ENCODE measurements at places on chromosomes 13 and 19.

DNA sequence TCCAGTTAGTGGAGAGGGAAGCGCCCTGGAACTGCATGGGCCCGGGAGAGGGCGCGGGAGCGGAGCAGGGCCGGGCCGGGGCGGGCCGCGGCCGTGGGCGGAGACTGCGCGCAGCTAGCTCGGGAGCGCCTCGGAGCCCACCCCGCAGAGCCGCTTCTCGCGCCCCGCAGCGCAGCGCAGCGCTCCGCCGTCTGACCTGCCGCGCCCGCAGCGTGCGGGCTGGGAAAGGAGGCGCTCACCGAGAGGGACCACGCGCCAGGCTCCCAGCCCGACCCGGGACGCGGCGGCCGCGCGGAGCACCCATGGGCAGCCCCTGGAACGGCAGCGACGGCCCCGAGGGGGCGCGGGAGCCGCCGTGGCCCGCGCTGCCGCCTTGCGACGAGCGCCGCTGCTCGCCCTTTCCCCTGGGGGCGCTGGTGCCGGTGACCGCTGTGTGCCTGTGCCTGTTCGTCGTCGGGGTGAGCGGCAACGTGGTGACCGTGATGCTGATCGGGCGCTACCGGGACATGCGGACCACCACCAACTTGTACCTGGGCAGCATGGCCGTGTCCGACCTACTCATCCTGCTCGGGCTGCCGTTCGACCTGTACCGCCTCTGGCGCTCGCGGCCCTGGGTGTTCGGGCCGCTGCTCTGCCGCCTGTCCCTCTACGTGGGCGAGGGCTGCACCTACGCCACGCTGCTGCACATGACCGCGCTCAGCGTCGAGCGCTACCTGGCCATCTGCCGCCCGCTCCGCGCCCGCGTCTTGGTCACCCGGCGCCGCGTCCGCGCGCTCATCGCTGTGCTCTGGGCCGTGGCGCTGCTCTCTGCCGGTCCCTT lies at the start of gene MLNR:
Gene MLNR (plus strand): TSS at position 303 of the 820 bp plus-strand sequence. CDS start 0 bp downstream, at position 303.
- no peak for DNase-seq

DNA sequence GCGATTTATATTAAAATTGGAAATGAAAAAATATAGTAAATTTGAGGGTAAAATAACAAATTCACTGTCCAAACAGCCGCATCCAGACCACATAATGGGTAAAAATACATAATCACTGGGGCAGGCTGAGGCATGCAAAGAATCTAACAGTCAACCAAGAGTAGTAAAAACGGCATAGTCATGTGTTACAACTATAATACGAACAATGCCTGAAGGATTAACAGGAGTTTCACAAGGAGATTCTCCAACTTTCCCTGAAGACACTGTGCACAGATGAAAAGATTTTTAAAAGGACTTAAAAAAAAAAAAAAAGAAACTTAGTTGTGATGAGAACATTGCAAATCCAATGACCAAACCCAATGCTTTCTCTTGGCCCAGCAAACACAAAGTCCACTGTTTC lies 20.4 kb upstream of the ATXN8OS start:
- DNase-seq = no peak

DNA sequence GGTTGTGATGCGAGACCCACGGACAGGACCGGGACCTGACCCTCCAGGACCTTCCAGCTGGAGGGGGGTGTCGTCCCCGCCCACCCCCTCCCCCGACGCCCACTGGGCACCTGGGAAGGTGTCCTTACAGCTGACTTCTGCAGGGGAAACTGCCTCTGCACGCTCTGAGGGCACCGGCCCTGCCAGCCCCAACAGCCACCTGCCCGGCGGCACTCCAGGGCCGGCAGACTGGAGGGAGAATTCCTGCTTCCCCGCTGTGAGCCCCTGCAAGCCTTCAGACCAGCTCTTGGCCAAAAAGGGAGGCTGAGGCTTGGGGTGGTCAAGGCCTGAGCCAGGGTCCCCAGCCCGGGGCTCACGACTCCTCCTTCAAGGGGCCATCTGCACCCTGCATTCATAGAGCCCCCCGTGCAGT lies 1.2 kb downstream of the CNN2 start:
- DNase-seq = no peak

- DNase-seq = no peak
These were observed 2.8 kb downstream of the NACC1 start for GRCh38 chr19:13120817-13121216.

DNA sequence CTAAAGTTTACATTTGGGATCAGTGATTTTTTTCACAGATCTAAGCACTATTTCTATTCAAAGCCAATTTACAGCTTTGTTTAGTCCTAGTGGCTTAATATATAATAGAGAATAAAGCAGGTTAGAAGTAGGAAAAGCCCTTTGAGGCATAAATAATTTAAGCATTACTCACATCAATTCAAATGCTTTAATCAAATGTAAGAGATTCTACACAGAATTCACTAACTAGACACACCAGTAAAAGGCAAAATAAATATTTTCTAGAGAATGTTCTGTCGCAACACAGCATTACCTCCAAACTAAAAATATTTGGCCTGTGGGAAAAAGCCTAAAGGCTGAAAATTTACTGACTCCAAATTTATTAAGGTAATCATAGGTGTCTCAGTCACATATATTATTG lies 31.3 kb downstream of the KCTD12 start:
- DNase-seq = no peak

DNA sequence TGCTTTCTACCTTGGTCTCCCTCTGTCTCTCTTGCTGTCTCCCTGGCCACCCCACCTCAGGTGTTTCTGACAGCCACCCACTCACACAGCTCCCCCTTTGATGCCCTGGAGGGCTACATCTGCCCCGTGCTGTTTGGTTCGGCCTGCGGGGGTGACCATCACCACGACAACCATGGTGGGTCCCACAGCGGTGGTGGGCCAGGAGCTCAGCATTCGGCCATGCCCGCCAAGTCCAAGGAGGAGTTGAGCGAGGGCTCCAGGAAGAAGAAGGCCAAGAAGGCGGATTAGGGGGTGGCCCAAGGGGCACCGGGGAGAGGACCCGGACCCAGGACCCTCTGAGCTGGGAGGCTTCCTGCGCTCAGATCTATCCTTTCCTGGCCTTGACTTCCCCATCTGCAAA lies 27.1 kb downstream of the TMEM38A start:
- DNase-seq = no peak

- DNase-seq = no peak
These were observed 492.9 kb downstream of the KLF5 start for GRCh38 chr13:73551736-73552135.

- DNase-seq = no peak
These were observed 84.3 kb downstream of the TEX29 start for GRCh38 chr13:111404746-111405145.

DNA sequence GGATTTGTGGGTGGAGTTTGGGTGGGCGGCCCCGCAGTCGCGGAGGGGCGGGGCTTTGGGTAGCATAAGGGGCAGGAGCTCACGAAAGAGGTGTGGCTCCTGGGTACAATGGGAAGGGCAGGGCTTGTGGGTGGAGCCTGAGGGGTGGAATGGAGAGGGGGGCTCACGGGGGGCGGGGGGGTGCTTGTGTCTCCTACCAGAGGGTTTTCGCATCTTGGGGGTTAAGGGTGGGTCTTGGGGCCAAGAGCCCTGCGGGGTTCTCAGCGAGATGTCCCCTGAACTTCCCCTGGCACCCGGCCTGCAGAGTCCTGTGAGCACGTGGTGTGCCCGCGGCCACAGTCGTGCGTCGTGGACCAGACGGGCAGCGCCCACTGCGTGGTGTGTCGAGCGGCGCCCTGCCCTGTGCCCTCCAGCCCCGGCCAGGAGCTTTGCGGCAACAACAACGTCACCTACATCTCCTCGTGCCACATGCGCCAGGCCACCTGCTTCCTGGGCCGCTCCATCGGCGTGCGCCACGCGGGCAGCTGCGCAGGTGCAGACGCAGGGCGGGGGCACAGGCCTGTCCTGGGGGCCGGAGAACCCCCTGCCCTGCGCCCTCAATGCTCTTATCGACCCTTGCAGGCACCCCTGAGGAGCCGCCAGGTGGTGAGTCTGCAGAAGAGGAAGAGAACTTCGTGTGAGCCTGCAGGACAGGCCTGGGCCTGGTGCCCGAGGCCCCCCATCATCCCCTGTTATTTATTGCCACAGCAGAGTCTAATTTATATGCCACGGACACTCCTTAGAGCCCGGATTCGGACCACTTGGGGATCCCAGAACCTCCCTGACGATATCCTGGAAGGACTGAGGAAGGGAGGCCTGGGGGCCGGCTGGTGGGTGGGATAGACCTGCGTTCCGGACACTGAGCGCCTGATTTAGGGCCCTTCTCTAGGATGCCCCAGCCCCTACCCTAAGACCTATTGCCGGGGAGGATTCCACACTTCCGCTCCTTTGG lies 5.1 kb downstream of the FSTL3 start:
- DNase-seq = no peak
